H7 (cell line): ENCODE measurements at places on chromosomes 1 and 21.
A peak's percentile ranks its signal among the peaks of the same experiment; 100 is the strongest.

DNA sequence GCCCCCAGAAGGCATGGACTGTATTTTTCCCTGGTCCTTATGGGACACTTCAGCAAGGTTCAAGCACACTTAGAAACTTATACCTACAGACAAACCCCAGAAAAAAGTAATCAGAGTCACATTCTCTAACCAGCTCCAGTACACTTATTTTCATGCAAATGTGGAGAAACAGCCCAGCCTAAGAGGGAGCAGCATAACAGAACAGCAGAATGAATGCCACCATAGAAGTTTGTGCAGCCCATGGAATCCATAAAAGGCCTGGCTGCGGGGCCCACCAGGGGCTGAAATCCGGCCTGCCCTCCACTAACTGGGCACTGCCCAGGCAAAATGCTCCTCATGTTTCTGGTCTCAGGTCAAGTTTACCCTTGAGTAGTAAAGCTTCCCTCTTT is 60.4 kb upstream of the ATP1A1 start:
- DNase-seq = peak; percentile 13

DNA sequence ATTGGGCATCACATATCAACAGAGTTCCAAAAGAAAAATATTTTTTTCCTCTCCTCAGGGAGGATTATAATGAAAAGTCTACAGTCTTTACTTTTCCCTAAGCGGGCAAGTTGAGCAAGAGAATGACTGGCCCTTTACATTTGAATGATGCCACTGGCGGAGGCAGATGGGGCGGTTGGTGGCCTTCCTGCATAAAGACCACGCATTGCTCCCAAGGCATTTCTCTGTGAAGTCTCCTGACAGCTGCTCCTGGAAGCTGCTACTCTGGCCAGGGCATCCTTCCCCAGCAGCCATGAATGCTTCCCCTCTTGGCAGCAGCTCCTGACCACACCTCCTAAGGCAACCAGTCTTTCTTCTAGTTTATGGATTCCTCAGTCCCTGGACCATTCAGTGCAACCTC is 161.1 kb upstream of the RRP15 start:
- DNase-seq = peak; percentile 55

DNA sequence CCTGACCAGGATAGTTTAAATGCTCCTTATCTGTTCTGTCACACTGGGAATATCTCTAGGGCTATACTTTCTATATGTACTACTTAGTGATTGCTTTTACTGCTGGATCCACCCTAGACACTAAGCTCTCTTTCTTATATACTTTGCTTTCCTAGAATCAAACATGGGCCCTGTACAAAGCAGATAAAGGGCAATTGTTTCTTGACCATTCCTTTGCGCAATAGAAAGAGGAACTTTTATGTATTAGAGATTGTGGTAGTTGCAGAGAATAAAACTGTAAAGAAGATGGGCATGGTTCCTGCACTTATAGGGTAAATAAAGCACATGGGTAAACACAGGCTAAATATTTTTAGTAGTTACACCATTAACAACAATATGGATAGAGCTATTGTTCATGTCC is 58.8 kb downstream of the ATP6V1G3 start:
- no peak for DNase-seq

GRCh38 chr1:151992303-151993083 is 1.2 kb downstream of the S100A10 start:
- DNase-seq = peak; percentile 65

DNA sequence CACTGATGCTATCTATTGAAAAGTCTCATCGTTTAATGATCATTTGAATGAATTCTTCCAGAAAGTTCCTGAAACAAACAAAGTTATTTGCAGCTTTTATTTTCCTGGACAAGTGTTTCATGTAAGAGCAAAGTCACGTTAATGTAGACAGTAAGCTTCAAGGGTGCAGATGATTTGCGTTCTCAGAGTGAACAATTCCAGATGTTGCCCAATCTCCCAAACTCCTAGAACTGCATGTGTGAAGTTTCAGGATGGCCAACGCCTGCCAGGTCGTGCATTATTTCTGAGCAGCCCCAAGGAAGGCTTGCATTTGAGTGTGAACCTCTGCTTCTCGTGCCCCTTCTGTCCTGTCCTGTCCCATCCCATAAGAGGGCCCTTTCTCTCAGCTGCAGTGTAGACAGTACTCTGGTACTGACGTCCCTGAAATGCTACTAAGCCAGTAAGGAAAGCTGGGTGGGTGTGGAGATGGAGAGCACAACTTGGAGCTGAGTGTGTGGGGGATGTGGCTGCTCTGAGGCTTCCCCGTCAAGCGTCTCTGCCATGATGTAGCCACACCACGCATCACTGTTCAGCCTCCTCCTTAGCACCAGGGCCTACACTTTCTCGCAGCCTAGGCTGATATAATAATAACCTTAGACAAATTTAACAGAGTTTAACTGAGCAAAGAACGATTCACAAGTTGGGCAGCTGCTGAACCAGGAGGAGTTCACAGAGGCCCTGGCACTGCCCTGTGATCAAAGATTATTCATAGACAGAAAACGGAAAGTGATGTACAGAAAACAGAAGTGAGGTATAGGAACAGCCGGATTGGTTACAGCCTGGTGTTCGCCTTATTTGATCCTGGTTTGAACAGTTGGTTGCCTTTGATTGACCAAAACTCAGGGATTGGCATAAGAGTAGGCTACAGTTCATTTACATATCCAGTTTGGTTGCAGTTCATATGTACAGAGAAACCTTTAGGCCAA is 50.4 kb downstream of the RHOU start:
- no peak for DNase-seq

GRCh38 chr1:245389873-245390272 is 235.1 kb downstream of the KIF26B start:
- DNase-seq = no peak

GRCh38 chr1:60898987-60899386 is 183.4 kb upstream of the NFIA start:
- DNase-seq = no peak

GRCh38 chr21:32298148-32298559 is 501 bp upstream of the MRAP start:
- DNase-seq = no peak
